ENCODE measurements at places on chromosomes 3 and 15.

GRCh38 chr3:183895296-183895695 is 10.6 kb upstream of the PARL start:
- no peak for DNase-seq

GRCh38 chr3:108475220-108475782 is 35.1 kb downstream of the MYH15 start:
- DNase-seq, result no peak

DNA sequence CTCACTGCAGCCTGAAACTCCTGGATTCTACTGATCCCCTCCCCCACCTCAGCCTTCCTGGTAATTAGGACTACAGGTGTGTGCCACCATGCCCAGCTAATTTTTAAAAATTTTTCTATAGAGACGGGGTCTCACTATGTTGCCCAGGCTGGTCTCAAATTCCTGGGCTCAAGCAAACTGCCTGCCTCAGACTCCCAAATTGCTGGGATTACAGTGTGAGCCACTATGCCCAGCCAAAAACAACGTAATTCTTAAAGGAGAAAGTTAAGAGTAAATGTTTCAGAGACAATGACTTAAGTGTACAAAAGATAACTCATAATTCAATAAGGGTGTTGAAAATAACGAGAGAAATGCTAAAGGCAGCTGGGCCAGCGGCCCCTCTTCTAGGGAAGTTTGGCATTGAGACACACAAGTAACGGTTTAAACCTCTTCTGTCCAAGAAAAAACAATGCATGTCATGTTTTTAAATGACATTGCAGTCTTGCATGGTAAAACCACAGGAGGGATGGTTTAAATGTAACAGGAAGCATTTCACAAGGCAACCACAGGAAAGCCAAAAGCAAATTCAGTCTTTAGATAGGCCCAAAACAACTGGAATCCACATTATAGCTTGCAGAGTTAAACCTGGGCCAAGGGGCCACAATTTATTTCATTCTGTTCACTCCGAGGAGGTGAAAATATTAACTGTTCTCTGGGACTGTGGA is 5.1 kb downstream of the PROK2 start:
- no peak for DNase-seq

DNA sequence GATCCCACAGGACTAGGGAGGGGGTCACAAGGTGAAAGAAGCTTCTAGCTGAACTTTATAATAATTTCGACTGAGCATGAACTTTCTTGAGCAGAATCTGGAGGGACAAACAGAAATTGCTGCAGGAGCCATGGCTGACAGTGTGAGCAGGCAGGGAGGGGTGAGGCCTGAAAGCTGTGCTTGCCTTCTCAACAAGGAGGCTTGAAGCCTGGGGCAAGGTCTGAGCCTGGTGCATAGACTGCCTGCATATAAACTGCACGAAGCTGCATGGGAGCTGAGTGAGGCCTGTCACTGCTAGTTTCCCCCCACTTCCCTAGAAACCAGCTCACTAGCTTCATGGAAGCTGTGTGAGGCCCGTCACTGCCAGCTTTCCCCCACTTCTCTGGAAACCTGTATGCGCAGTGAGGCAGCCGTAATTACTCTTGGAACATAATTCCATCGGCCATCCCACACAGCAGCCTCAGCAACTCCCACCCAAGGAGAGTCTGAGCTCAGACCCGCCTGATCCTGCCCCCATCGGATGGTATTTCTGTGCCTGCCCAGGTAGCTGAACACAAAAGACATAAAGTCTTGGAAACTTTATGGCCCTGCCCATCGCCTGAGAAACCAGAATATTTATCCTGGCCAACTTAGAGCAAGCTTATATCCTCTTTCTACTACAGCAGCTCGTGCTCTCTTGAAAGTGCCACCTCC is 136.5 kb downstream of the PLCH1 start:
- DNase-seq, result no peak

DNA sequence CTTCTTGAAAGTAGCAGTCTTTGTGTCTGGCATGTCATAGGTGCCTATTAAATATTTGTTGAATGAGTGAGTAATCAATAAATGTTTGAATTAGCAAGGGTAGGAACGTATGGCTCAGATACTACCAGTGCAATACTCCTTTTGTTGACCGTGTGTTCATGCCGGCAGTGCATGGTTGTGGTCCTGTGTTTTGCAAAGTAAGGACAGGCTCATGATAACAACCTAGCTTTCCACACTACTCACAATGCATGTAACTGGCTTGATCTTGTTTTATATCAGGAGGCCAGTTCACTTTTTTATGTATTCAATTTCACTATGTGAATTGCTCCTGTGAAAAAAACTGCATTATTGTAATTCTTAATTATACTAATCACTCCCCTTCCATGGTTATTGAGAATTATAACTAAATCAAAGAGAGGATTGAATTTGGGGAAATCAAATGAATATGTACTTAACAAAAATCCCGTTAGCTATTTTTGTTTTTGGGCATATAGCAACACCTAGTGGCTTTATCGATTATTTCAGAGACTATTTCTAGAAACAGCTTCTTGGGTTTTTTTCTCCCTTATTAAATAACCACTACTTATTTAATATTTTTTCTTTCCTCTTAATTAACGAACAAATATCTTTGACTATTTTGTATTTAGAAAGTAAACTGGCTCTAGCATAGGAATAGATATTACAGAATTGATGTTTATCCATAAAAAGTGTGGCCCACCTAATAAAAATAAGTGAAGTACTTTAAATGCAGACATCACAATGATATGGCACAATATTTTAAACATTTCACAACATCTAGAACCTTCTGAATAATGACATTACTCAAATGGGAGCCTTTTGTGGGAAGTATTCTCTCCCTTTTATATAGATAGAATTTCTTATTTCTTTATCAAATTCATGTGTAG is 218.5 kb downstream of the BBX start:
- DNase-seq, result no peak

DNA sequence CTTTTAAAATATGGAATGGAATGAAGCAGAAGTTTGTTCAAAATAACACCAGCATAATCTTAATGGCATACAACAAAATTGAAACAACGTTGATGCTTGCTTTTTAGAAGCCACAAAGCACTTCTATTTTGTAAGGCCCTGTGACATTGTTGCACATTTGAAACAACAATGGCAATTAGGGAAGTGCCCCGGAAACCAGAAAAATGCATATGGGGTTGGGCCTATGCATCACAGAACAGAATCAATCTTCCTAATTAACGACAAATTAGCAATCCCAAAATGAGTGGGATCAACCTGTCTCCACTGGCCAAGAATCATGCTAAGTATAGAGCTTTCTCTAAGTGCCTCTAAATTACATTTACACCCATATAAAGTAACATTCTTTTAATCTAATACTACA is 168.9 kb downstream of the MEIS2 start:
- no peak for DNase-seq

DNA sequence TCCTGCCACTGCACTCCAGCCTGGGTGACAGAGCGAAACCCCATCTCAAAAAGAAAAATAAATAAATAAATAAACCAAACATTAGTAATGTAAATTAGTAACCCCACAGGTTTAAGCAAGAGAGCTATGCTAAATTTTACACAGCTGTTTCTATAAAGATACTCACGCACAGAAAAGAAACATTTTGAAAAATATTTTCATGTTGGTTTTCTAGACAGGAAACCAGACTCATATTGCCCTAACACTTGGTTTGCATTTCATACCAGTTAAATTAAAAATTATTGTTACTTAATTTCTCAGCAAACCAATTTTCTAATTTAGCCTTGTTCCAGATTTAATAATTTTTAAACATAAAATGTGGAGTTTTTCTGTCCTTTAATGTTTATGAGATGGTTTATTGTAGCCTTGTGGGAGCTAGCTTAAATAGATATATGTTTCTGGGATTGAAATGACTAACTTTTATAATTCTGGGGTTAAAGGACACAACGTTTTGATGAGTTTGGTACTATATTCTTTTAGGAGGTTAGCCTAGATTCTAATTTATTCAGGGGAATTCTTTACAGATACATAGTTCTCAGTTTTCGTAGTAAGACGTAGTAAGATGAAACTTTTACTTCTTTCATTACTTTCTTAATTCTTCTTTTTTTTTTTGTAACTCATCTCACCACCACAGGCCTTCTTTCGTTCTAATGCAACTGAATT is 42.6 kb upstream of the SLC4A7 start:
- no peak for DNase-seq

GRCh38 chr3:123774474-123774873 is 109.7 kb downstream of the MYLK start:
- no peak for DNase-seq

DNA sequence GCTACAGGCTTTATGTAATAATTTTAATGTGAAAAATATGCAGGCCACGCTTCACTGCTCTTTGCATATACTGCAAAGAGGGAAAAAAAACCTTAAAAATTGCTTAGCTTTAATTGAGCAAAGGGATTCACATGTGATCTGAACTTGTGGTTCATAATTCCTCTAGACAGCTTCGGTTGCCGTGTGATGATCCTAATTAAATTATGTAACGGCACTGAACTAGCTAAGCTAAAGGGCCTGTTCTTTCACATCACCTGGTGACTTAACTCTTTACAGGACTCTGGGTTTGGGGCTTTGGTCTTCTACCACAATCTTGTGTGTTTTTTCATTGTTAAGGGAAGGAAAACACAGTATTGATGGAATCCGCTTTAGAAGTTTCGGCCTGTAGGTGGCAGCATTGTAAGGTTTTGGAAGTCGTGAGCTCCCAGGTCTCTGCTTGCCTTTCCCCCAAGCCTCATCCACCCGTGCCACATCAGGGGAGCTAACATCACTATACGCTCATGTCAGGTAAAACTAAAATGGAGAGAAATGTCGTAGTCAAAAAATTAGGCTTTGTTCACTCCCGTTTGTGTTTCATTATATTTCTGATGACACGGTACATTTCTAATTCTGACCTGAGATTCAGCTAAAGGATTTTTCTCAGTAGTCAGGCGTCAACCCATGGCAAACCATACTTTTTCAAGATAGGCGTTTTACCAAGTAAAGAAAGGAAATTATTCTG is 205.6 kb upstream of the DPH6 start:
- DNase-seq, result no peak

GRCh38 chr3:107112356-107112755 is 264.9 kb upstream of the CCDC54 start:
- DNase-seq, result no peak

DNA sequence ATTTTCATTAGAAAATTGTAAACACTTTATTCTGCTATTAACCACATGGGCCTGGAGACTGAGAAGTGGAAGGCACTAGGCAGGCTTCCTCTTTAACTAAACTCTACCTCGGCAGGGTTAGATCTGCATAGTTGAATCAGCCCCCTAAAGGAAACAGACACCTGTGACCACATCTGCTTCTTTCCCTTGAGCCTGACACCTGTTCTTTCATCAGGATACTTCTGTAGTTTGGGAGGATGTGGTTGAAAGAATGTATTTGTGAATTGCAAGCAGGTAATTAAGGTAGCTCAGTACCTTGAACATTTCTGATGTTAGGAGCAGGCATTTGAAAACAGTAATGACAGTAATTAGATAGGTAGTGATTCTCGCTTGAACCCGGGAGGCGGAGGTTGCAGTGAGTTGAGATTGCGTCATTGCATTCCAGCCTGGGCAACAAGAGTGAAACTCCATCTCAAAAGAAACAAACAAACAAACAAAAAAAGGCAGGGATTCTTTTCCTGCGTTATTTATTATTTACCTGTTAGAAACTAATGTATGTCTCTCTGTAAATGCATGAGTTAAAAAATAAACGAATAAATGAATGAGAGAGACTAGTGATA is 468.5 kb downstream of the NLGN1 start:
- DNase-seq, result no peak

- DNase-seq, result no peak
Observed at GRCh38 chr3:62679988-62680387, 195.2 kb downstream of the CADPS start.
